CD4-positive, alpha-beta T cell treated with Interleukin-21 for 1 hour (primary cell): ENCODE measurements at places on chromosomes 16 and 17.

DNA sequence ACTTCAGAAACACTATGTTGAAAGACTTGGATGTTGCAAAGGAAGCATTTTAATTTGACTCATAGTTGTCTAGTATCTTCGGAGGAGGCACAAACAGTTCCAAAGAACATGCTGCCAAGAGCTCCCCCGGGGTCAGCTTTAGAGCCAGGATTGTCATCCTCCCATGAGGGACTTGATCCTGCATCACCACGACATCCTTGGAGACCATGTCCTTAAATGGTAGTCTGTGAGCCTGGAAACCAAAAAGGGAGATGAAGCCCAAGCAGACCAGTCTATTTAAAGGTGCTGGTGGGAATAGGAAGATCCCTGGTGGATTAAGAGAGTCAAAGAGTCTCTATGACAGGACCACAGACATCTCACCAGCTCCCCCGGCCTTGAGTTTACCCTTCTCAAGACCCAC lies 33.3 kb upstream of the DYNLRB2 start:
- no peak for DNase-seq

GRCh38 chr16:86088287-86088686 lies 189.3 kb downstream of the IRF8 start:
- DNase-seq, result no peak

DNA sequence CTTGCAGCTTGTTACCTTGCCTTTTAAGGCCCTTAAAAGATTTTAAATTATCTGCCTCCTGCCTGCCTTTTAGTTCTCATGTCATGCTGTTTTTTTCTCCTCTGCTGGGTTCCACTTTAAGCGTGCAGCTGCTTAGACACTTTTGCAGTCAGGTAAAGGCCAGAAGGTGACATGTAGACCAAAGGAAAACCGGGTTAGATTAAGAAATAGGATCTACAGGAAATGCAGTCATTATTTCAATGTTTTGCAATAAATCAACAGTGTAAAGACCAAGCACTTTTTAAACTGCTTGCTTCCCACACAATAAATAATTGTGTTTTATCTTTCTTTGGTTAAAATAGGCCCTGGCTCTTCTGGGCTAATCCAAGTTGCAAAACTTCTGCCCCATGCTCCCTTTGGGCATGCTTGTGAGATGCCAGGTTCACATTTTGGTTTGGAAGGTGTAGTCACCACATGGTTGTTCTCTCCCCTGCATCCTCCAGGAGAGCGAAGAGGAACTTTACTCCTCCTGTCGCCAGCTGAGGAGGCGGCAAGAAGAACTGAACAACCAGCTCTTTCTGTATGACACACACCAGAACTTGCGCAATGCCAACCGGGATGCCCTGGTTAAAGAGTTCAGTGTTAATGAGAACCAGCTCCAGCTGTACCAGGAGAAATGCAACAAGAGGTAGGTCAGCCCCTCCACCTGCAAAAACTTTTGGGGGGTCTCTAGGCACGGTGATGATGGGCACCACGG lies 54.9 kb downstream of the SDR42E1 start:
- DNase-seq, result no peak

- no peak for DNase-seq
These were observed 223.9 kb upstream of the TOX3 start for GRCh38 chr16:52770828-52771227.

DNA sequence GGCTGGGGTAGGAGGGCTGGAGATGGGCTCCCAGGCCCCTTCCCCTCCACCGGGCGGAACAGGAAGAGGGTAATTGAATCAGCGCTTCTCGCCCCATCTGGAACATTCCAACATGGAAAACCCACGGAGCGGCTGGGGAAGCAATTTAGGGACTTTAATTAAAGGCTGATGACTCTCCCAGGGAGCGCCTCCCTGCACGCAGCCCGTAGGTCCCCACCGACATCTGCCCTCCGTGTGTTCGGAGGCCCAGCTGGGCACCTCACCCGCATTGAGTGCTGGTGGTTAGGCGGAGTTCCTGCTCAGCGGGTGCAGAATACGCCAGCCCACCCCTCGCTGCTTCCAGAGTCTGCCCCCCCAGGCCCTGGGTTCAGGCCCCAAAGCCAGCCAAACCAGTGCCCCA lies 10.0 kb downstream of the HS3ST6 start:
- no peak for DNase-seq

- no peak for DNase-seq
These were observed 3.2 kb downstream of the KSR1 start for GRCh38 chr17:27459433-27459832.

DNA sequence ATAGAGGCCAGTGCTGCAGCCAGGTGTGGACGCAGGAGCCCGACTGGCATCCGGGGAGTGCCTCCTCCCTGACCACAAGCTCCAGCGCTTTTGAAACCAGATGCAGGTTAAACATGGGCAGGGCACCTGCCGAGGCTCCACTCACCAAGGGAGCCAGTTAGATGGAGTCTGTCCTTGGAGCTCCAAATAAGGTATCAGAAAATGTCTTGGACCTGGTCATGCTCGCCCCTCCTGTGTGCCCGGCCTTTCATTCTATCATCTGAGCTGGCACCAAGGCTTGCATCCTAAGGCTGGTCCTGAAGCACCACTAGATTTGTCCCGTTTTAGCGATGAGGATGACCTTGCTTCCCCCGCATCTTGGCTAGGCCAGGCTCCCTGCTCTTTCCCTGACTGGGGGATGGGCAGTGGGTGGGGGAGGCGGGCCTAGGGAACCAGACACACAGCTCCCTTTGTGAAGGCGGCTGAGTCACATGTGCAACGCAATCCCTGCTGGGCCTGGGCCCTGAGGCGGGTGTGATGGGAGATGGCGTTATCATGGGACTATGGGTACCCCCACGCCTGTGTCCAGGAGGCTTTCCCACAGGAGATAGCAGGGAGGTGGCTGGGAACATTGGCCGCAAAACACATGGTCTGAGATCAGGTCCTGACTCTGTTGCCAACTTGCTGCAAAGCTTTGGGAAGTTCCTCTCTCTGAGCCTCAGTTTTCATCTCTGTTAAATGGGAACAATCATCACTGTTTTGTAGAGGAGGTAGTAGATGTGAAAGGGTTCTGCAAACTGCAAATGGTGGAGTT lies 5.0 kb upstream of the ADGRG1 start:
- DNase-seq, result no peak

DNA sequence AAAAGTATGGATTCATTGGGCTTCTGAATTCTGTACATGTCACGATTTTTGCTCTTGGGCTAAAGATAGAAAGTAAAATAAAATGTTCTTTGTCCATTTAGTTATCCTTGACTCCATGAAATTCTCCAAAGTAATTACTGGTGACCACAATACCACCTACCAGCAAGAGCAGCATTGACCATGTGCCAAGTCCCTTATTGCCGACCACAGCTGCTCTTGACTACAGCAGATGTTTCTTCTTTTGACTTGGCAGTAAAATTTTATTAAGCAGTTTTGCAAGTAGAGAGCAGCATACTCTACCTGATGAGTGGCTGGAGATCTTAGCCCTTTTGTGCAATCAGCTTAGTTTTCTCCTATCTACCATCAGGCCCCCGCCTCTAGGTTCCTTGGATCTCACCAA lies 152.2 kb upstream of the TBX2 start:
- DNase-seq, result no peak

- peak; percentile 63 for DNase-seq
These were observed 12.8 kb upstream of the PRR14 start for GRCh38 chr16:30637944-30638343.

DNA sequence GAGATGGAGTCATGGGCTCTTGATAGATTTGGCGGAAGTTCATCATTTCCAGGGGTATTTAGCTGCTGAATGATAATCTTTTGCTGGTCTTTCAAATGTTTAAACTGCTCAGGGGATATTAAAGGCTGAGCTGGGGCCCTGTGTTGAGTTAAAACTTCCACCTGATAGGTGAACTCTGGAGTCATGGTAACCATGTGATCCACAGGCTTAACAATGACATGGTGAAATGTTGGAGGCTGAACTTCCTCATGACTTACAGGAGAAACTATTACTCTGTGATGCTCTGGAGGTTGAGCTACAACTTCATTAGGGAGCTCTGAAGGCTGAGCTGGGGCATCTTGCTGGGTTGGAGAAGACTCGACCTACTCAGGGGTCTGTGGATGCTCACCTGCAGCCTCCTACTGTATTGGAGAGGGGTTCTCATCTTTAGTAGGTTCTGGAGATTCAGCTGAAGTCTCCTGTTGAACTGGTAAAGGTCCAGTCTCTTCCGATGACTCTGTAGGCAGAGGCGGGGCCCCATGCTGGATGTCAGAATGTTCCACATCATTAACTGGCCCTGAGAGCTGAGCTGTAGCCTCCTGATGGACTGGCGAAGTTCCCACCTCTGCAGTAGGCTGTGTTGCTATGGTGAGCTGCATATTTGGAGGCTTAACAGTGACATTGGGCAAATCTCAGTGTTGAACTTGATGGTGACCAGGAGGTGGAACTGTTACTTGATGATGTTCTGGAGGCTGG lies 24.2 kb downstream of the RDM1 start:
- DNase-seq, result no peak

- DNase-seq, result no peak
These were observed 458 bp downstream of the GFOD2 start for GRCh38 chr16:67718668-67719047.

DNA sequence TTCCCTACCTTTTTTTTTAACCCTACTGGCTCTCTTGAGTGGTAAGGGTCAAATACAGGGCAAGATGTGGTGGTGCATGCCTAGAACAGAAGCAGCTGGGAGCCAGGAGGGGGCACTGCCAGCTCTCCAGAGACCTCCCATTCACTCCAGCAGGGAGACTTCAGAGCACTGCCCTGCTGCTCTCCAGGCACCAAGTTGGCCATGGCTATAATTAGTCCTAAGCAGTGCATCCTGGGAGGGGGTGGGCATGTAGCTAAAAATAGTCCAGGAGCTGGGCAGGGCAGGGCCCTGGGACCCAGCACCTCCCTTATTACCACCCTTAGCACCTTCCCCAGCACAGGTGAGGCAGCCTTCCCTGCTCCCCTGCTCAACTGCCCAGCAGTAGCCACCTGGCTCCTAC lies 3.5 kb downstream of the CORO6 start:
- DNase-seq, result no peak

DNA sequence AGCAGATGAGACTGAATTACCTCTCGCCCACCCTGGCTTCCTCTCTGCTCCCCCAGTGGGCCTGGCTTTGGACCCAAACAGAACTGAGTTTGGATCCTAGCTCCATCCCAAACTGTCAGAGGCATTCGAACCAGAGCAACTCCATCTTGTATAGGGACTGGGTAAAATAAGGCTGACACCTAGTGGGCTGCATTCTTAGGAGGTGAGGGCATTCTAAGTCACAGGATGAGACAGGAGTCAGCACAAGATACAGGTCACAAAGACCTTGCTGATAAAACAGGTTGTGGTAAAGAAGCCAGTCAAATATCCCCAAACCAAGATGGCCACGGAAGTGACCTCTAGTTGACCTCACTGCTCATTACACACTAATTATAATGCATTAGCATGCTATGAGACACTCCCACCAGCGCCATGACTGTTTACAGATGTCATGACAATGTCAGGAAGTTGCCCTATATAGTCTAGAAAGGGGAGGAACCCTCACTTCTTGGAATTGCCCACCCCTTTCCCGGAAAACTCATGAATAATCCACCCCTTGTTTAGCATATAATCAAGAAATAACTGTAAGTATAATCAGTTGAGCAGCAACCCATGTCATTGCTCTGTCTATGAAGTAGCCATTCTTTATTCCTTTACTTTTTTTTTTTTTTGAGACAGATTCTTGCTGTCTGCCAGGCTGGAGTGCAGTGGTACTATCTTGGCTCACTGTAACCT lies 44.4 kb downstream of the LYRM1 start:
- peak; percentile 38 for DNase-seq
